ENCODE measurements at places on chromosomes 7 and 10.

GRCh38 chr10:69464801-69465401, 13.6 kb downstream of the TSPAN15 start:
- no peak for DNase-seq

DNA sequence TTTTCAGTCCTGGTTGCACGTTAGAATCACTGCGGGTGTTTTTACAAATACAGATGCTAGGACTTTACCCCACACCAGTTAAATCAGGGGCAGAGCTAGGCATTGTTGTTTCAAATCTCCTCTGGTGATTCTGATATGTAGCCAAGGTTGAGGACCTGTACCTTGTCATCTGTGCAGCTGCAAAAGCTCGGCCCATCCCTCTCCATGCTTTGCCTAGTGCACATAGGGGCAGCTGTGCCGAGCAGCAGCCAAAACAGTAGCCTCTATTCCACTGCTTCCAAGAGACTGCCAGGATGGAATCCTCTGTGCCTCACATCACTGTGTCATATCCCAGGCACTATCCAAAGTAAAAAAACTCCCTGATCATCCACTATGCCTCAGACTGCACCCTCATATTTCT, 181.3 kb downstream of the CDK14 start:
- no peak for DNase-seq

- DNase-seq = no peak
Observed at GRCh38 chr10:87739703-87740102, 78.3 kb downstream of the ATAD1 start.

DNA sequence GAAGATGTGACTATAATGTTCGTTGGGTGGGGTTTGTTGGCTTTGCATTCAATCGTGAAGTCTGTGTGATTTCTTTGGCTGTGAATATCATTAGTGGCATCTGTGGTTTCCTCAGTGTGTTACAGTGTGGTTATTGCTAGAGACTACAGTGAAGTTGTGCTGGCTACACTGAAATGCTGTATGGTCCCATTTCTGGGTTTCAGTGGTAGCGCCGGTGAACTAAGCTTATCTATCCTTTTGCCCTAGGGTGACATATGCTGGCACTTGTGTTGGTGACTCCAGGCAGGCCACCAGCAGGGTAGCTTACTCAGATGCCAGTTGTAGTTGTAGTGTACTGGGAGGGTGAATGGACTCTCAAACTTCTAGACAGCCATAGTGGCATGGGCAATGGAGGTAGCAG, 259.5 kb downstream of the ANKRD30A start:
- no peak for DNase-seq

- DNase-seq = no peak
Observed at GRCh38 chr7:8282162-8282561, 20.2 kb upstream of the ICA1 start.

GRCh38 chr10:68067029-68067428, 8.1 kb downstream of the HERC4 start:
- peak; percentile 40 for DNase-seq

- DNase-seq = no peak
Observed at GRCh38 chr7:129780257-129780973, 168.9 kb downstream of the NRF1 start.

- DNase-seq = no peak
Observed at GRCh38 chr7:114860206-114860605, 61.7 kb upstream of the MDFIC start.

GRCh38 chr7:14850039-14850438, 52.5 kb downstream of the DGKB start:
- no peak for DNase-seq

GRCh38 chr10:79318369-79318768, 28.9 kb upstream of the PPIF start:
- no peak for DNase-seq

DNA sequence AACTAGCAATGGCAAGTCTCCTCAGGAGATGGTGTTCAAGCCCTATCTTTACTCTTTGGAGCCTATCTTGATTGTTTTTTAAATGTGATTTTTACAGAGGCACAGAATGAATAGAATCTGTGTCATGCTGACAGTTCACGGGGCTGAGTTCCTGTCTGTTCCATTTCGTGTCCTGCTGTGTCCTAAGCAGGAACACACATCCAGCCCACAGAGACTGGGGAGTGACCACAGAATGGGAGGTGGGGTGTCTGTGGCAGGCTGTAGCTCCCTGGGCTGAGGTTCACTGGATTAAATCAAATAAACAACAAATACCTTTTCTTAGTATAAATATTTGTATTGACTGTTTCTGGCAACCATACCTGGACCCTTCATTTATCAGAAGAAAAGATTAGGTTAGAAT, 73.4 kb upstream of the CARD11 start:
- no peak for DNase-seq

GRCh38 chr7:155198901-155199845, 98.5 kb upstream of the INSIG1 start:
- DNase-seq = peak; percentile 83

DNA sequence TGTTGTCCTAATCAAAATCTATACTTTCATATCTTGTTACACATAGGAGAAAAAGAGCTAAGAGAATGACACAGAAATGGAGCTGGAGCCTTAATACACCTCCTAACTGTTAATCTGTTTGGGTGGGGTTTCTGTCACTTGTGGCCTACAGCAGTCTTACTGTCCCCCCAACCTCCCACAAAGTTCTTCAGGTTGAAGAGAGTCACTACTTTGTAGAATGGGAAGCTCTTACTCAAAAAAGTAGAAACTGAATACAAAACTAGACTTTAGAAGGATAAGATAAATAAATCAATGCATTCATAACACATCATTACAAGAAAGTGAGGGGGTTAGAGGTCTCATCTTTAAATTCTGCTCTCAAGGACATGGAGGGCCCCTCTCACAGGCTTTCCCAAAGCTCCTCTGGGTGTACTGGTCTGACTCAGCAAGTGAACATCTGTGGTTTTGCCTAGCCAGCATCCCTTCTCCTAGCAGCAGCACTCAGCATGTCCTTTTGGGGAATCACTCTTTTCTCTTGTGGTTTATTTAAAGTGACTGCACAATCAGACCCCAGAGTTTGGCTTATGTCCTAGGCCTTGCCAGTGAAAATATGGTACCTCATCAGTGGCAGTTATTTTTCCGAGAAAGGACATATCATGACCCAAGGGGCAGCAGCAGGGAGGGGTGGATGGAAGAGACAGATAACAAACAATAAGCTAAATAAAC, 2.0 kb upstream of the BLVRA start:
- DNase-seq = peak; percentile 89

- DNase-seq = no peak
Observed at GRCh38 chr7:108499566-108499965, 26.4 kb downstream of the PNPLA8 start.

DNA sequence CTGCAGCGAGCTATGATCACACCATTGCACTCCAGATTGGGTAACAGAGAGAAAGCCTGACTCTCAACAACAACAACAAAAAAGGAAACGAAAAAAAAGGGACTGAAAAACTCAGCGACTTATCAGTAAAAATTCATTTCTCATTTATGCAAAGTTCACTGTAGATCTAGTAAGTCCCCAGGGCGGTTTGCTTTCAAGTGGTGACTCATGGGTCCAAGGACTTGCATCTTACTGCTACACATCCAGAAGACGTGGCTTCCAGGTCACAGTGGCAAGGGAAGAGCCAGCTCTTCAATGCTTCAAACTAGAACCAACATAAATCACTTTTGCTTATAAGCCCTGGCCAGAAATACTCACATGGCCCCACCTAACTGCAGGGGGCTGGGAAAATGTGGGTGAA, 178.3 kb upstream of the AUTS2 start:
- peak; percentile 61 for DNase-seq

DNA sequence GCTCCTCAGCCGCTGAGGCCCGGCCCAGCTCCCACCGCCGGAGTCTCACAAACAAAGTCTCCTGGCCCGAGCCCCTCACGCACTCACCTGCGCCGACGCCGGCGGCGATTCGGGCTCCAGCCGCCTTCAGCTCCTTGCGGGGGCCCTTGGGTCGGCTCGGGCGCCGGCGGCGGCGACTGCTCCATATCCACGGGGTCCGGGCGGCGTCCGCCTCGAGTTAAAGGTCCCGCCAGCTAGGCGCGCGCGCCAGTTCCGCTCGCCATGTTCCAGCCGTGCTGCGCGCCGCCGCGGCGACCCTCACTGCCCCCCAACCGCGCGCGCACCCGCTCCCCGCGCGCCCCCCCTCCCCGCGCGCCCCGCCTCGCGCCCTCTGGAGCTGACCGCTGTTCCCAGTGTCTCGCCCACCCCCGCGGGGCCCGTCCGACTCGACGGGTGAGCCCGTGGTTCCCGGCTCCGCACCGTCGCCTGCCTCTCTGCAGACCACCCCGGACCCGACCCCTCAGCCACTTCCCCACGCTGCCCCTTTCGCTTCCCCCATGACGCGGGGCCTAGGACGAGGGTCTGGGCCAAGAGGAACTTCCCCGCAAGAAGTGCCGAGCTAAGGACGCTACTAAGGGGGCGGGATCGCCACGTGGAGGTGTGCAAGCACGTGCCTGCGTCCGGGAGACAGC, 396.1 kb downstream of the ZNF33B start:
- no peak for DNase-seq

- DNase-seq = peak; percentile 81
Observed at GRCh38 chr7:33807779-33808482, 97.4 kb upstream of the BMPER start.

- no peak for DNase-seq
Observed at GRCh38 chr7:97847791-97848190, 24.4 kb downstream of the ASNS start.

DNA sequence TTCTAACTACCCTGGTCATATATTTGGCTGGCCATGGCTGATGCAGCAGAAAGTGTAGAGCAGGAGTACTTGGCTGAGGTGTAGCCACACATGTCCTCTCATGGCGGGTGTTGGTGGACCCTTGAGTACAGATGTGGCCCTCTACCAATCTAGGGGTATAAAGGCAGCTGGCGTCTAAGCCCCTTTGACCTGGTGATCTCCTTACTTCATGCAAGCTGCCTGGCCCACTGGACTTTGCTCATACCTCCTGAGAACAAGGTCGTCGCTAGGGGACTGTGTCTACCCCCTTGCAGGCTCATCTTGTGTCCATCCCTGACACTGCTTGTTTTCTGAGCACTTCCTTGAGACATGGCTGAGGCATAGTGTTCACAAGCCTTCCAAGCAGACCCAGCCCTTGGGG, 287.8 kb downstream of the RPS24 start:
- no peak for DNase-seq

GRCh38 chr10:131993275-131993674, 11.6 kb upstream of the BNIP3 start:
- DNase-seq = no peak

DNA sequence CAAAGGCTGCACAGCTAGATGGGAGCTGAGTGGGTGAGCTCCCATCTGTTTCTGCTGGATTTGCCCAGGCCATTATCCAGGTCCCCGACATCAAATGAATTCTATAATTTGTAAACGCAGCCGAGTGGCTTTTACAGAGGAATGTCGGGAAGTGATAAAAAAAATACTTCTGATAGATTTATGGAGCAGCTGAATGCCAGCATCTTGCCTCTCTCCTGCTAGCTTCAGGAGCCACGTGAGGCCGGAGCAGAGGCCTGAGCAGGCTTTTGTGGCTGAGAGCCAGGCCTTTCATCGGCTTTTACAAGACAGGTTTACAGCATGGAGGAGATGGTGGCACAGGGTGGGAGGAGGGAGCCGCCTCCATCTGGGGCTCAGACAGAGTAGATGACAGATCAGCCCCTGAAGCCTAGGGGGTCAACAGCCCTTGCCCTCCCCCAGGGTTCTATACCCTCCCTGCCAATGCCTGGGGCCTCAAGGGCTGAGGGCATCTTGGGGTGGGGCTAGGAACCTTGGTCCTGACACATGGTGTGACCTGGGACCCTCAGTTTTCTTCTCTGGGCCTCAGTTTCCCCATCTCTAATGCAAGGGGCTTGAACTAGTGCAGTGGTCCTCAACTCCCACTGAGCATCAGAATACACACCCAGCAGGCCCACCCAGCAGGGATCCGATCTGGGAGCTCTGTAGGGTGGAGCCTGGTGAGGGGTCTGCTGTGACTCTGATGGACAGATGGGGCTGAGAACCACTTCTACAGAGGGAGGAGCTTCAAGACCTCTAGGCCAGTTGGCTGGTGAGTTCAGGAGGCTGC, 44.2 kb upstream of the PCBD1 start:
- no peak for DNase-seq

DNA sequence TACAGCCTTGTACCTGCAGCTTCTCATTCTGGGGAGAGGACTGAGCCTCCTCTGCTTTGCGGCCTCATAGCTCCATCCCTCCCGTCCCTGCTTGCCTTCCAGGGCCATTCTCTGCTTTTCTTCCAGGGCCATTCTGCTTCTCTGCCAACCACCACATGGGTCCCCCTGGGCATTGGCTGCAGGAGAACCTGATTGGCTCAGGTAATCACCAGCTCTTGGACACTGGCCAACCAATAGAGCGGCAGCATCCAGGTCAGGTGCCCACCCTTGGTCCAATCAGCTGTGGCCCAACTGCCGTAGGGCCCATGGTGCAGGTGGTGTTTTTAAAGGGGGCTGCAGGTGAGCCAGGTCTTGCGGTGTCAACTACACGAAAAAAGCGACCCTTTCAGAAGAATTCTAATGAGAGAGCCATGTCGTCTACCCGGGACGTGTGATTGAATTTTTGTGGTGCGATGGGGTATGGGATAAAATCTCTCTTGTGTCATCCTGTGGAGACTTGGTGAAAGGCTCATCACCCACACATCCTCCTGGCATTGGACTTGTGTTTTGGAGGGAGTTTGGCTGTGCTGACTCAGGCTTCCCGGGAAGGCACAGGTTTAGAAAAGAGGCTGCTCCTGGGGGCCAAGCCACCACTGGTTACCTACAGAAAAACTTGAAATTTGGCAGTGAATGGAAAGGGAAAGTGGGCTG, 46.0 kb upstream of the PODXL start:
- peak; percentile 50 for DNase-seq

DNA sequence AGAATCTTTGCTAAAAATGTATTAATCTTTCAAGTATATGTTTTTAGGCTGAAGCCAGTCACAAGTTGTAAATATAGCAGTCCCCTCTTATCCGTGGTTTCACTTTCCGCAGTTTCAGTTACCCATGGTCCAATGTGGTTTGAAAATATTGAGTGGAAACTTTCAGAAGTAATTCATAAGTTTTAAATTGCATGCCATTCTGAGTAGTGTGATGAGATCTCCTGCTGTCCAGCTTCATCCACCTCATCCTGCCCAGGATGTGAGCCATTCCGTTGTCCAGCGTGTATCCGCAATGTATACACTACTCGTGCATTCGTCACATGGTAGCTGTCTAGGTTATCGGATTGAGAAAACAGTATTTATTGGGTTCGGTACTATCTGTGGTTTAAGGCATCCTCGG, 12.2 kb downstream of the PDCD4 start:
- DNase-seq = no peak

DNA sequence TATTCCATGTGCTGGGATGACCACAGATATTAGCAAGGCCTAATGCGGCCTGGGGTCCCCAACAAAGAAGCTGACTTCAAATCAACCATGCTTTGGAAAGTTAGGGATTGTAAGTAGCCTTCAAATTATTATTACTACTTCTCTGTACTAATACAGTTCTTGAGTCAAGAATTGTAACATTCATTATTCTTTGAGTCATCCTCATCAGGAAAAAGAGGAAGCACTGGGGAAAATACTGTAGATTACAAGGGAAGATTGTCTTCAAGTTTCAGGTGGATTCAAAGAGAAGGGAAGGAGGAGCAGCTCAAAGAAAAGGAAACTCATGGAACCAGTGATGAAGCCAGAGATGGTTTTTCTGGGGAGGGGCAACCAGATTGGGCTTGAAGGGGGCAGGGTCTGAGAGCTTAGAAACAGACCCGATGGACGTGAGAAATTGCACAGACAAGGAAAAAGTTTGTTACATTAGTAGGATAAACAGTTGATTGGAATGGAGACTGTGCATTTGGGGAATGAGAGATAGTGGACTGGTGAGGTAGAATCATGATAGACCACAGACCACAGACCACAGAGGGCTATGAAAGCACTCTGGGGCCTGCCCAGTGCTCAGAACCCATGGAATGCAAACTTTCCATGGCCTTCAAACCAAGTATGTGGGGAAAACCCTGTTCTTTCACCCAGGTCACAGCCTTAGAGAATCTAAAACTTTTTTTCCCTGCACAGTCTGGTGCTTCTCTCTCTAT, 209.9 kb downstream of the ZNF365 start:
- peak; percentile 98 for DNase-seq
